Activated CD4-positive, alpha-beta T cell treated with anti-CD3 and anti-CD28 coated beads, Interleukin-2, amount 10 ng/mL, durations not matched to agents 7 days and 5 days (primary cell): ENCODE measurements at places on chromosomes 5 and 9. TPM values are rescaled to one million over a fixed set of nuclear protein-coding genes. Genes with fewer than 3 reads are reported as not detected.

DNA sequence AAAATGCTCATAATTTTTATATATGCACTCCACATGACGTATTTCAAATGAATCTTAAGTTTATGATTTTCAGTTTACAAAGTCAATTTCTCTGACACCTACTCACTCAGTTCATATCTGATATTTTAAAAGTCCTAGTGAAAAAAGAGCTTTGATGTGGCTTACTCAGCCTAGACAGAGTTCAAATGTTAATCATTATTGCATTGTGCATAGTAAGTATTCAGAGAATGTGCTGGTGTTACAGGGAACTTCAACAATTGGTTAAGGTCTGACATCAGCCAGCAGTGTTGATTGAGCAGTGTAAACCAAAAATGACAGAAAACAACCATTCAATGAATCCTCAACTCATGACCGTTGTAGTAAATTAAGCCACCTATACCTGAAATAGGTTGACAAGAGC is 147.2 kb upstream of the LHFPL2 start:
- DNase-seq, result no peak

PCDHB12 gene
- total RNA-seq, result not detected

CXCL14 gene
- total RNA-seq, result not detected

DNA sequence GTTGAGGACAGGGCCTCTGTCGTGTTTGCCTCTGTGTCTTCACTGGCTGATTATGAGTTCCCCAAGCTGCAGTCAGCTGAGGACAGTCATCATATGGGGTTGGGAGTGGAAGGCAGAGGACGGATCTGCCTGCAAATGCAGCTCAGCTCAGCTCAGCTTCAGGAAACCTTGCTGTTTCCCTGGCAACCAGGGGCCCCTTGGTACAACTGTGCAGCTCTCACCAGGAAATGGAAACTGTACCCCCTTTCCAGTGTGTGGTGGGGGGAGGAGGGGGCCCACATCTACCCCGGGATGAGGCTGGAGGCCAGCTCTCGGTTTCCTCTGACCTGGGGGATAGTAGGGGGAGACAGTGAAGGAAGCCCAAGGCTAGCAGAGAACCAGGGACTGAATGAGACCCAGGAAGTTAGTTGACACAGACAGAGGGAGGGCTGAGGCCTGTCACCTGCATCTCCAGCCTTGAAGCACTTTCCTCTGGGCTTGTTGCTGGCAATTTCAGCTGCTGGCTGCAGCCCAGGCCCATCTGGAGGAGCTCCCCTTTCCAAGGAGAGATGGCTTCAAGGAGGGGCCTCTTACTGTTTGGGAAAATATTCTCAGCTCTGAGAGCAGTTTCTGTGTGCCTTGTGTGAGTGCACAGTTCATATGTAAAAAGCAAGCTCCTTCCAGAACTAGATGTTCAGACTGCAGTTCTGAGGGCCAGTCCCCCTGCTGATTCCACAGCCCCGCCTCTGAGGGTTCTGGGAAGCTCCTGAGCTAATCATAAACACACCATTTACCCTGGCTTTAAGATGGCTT is 6.9 kb downstream of the ANXA6 start:
- peak; percentile 88 for DNase-seq

- DNase-seq, result no peak
Measured at GRCh38 chr5:179255527-179256327, 89.5 kb downstream of the ADAMTS2 start.

DNA sequence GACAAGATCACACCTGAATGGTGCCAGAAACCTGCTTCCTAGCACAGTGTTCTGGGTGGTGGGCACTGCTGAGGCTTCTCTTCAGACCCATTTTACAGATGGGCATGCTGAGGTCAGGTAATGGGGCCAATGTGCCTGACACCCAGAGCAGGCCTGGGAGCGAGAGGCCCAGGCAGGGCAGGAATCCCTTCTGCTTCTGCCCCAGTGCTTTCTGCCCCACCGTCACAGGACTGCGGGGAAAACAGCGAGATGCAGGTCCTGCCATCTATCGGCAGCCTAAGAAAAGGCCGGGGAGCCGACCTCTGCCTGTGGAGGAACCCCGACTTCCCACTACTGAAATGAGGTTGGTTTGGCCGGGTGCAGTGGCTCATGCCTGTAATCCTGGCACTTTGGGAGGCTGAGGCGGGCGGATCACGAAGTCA is 22.8 kb upstream of the RNU6ATAC start:
- no peak for DNase-seq

NCS1 gene
- 1.0 TPM for total RNA-seq

HSD17B3 gene
- total RNA-seq, result not detected

DNA sequence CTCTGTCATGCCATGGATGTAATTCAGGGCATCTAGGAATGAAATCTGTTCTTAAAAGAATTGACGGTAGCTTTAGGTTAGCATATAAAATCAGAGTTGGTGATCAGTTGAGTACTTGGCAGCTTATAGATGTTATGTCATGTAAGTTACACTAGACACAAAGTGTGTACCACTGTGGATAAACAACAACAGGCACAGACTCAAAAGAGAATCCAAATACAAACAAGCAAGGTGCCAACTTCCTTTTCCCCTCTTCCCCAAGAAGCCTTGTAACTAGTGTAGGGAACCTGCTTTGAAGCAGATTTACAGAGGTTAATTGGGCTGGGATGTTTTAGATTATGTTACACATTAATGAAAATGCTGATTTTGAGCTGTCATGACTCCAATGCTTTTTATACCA is 167.2 kb downstream of the PBX3 start:
- no peak for DNase-seq

RETREG1 gene
- 50.5 TPM for total RNA-seq

ZBTB43 gene
- total RNA-seq, result 17.0 TPM

GRCh38 chr9:33159777-33160127 is 7.4 kb downstream of the B4GALT1 start:
- peak; percentile 53 for DNase-seq

KCNMB1 gene
- not detected for total RNA-seq

DNA sequence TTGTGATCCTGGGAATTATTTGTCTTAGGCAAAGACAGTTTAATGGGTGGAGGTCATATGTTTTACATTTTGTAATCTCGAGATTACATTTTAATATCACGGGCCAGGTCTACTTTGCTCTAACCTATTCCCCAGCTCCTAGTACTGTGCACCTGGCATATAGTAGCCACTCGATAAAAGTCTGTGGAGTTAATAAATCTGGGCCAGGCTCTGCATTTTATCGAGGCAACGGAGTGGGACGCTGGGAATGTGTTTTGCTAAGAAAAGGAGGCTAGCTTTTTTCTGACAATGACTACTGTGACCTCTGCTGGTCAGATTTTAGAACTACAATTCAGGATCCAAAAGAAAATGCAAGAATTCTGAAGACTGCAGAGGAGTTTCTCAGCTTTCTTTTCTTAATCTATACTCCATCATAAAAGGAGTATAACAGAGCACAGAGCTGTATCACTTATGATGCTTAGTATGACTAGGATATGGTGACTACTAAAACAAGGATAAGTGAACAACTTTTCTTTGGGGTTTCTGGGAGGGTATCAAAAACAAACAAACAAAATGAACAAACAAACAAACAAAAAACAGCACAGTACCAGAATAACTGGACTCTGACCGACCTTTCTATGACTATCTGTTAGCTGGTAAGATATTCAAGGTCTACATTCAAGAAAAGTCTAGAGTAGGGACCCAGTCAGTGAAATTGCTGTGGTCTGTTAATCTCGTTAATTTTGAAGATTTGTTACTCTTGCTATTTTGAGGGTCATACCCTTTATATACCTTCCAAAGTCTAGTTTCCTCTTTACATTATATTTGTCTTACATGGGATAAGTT is 46.1 kb upstream of the CER1 start:
- DNase-seq, result peak; percentile 8

C5orf52 gene
- total RNA-seq, result not detected
